Cortex of kidney (tissue), 1 donor: ENCODE measurements at places on chromosomes 12 and 14.

GRCh38 chr12:52027085-52027843, 20.5 kb downstream of the TAMALIN start:
- no peak for DNase-seq

- DNase-seq, result no peak
Observed at GRCh38 chr12:110555577-110556406, 27.3 kb downstream of the PPTC7 start.

GRCh38 chr12:54412348-54412747, 6.7 kb downstream of the ITGA5 start:
- no peak for DNase-seq

- DNase-seq, result no peak
Observed at GRCh38 chr14:90810806-90811205, 5.4 kb downstream of the TTC7B start.

- no peak for DNase-seq
Observed at GRCh38 chr12:89721291-89721987, 12.8 kb upstream of the ATP2B1 start.

GRCh38 chr14:85214471-85214870, 315.5 kb upstream of the FLRT2 start:
- no peak for DNase-seq

DNA sequence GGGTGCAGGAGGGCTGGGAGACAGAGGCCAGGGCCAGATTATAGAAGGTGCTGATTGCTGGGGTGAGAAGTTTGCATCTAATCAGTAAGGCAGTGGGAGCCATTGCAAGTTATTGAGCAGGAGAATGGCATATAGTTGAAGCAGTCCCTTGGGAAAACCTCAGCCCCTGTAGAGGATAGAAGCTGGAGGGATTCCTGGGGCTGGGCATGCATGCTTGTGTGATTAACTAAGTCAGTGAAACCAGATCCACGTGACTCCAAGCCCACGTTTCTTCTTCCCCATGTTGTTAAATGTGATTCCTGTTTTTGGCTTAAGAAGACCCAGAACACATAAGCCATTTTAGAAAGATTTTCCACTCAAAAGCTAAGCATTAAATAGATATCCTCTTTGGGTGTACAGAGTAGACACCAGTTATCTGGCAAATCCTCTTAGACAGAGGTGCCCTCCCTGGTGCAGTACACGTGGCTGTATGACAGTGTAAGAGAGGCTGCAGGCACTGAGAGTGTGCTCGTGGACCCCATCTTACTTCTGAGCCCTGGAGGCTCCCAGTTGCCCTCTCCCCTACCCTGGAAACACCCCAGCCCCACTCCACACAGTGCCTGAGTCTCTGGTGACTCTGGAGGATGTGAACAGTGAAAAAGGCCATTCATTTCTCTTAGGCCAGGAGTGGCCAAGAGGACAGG, 3.2 kb downstream of the C14orf132 start:
- no peak for DNase-seq

DNA sequence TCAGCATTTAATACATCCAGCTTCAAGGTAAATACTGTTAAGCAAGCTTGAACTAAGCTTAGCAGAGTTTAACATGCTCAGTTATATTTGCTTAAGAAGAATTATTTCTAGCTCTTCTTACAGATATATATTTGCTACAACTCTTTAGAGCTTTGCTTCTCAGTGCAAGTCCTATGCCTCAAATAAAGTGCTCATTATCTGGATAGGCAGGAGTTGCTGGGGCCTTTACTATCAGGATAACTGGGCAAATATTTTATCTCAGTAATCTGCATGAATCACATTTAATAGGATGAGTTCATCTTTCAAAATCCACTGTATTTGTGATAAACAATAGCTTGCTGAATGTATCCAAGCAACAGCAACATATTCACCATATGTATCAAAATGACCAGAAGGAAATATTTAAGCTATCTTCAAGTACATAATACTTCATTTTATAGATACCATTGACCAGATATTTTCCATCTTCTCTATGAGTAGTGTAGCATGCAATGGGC, 187.6 kb downstream of the NOVA1 start:
- no peak for DNase-seq

GRCh38 chr12:92473564-92473963, 229.2 kb upstream of the PLEKHG7 start:
- no peak for DNase-seq

DNA sequence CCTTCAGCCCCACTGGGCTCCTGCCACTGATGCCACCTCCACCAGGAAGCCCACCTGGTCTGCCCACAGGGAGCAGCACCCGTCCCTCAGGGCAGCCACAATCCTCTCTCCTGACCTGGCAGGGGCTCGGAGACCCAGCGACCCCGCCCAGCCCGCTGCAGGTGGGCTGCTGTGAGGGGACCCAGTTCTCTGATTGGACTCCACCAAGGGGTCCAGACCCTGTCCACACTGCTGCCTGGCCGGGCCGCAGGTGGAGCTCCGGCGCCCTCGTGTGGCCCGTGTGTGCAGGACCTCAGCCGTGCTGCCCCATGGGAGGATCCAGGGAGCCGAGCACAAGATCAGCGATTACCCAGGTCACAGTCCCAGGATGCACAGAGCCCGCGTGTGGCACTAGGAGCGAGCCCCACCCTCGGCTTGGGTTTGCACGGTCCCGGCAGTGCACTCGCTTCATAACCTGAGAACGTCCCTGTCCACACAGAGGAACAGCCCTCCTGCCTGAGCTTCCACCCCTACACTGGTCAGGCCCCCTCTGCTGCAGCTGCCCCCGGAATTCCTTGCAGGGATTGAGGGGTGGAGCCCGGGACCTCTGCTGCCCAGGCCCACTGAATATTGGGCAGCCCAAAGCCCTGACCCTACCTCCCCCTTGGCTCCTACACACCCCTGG, 35.4 kb upstream of the TMEM179 start:
- DNase-seq, result no peak

DNA sequence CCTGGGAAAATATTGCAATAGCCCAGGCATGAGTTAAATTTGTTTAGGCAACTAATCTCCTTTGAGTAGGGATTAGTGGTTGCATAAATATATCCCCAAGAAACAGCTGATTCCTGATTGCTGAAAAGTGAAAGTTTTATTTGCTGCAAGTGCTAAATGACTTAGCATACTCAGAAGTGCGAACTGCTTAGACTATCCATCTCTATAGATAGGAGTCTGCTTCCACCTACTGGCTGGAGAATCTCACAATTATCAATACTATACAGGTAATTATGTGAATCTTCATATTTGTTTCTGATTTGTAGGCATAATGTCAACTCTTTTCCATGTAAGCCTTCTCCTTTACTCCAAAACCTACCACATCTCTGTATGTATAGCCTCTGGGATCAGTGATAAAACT, 12.0 kb upstream of the SLCO1B3 start:
- DNase-seq, result no peak

- no peak for DNase-seq
Observed at GRCh38 chr12:25115677-25116076, 79.3 kb downstream of the DNAI7 start.

DNA sequence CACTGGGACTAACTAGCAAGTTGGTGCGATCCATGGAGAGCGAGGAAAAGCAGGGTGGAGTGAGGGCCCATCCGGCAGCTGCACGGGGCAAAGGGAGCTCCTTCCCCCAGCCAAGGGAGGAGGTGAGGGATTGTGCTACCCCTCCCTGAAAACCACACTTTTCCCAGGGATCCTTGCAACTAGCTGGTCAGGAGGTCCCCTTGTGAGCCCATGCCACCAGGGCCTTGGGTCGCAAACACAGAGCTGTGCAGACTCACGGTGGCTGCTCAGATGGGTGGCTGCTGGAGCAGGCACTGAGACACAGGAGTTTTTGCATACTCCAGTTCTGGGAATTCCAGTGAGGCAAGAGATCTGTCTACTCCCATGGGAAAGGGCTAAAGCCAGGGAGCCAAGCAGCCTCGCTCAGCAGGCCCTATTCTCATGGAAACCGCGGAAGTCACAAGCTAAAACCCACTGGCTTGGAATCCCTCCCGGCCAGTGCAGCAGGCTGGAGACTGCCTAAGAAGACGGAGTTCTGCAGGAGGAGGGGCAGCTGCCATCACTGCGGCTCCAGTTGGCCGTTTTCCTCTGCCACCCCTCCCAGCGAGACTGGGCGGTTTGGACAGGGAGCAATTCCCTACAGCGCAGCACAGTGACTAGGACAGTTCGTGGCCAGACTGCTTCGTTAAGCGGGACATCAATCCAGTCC, 10.9 kb upstream of the ZNF705A start:
- no peak for DNase-seq

DNA sequence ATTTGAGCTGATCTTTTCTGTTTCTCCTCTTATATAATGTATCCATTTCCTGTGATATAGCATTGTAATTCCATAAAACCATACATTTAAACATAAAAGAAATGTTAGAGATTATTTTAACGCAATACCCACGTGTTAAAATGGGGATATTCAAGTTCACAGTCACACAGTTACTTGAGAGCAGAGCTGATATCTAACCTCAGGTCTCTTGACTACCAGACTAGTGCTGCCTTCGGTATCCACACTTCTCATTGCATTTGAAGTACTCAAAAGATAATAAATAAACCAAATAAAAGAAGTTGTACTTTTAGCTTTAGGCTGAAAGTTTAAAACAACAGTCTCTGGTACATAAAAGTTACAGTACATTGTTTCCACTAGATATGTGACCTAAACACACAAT, 2.9 kb downstream of the CLECL1 start:
- no peak for DNase-seq

- no peak for DNase-seq
Observed at GRCh38 chr14:56885825-56886224, 75.5 kb upstream of the OTX2 start.

DNA sequence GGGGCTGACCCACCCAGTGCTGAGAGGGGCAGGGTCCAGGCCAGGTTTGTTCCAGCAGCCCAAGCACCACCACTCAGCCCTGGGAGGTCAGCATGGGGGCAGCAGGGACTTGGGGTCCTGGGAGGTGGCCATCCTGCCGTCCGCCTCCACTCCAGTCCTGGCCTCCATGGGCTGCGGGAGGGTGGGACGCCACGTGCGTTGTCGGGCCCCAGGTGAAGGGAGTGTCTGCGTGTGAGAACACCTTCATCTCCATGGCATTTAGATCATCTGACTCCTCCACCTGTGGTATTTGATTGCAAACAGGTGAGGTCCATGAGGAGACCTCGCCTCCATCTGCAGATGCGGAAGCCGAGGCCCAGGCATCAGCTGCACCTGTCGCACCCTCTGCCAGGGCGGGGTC, 44.1 kb downstream of the FBRSL1 start:
- no peak for DNase-seq

DNA sequence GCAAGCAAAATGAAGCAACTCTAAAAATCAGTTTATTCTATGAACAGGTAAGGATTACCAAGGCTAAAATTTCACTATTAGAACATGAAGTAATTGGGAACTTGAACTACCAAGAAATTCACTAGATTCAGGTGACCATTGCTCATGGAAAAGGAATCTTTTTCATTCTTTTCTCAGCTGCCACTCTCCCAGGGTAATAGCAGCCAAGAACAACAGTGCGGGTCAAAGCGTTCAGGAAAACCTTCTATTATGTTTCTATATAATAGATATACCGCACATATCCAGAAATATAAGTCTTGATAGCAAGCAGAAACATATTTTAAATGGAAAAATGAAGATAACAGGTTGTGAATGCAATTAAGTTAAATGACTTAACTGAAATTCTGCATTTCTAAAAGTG, 125.6 kb downstream of the NELL2 start:
- no peak for DNase-seq

GRCh38 chr12:7645395-7646177, 20.1 kb downstream of the APOBEC1 start:
- DNase-seq, result no peak

DNA sequence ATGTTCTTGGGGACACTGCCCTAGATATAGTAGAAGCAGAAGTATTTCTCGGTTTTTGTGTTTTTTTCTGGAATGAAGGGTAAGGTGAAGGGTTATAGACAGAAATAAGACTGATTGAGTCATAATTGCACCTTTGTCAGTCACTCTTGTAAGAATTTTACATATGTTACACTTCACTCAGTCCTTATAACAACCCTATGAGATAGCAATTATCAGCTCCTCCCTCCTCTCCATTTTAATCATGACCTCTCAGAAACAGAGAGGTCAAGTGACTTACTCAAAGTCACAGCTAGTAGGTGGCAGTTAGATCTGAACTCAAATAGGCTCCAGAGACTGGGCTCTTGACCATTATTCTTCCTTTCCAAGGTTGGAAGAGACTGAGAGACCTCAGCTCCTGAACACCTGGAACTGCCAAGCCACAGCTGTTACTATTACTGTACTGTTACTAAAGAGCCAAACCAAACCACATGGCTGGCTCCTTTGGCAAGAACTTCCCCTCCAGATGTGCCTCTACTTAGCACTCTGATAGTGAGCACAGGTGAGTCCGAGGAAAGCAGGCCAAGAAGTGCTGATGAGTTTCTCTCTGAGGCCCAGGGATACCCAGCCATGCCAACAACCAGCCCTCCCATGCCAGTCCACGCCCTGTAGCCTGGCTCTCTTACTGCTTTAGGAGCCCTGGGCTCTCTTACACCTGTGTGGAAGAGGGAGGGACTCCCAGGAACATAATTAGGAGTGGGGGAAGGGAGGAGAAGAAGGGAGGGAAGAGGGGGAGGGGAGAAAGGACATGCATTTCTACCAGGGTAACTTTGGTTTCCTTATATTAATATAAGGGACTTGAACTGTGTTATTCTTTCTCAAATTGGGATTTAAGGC, 121.3 kb downstream of the CRADD start:
- DNase-seq, result no peak

DNA sequence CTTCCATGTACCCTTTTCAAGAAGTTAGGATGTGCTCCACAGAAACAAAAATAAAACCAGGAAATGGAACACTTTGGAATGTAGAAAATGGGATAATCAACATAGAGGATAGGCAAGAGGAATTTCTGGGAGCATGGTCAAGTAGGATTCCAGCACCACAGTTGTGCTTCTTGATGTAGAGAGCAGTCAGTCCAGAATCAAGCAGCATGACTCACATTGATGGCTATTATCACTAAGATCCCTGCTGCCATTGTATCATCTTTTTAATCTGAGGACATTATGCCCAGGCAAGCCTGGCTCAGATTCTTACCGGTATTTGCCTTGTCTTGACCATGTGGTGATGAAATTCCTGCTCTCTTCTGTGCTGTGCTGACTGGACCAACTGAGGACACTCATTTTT, 5.7 kb downstream of the ETFRF1 start:
- DNase-seq, result no peak

- DNase-seq, result no peak
Observed at GRCh38 chr14:87698481-87698880, 294.5 kb downstream of the GALC start.

- DNase-seq, result no peak
Observed at GRCh38 chr14:54985156-54985555, 41.7 kb downstream of the WDHD1 start.
